GM18507 (cell line): ENCODE measurements at places on chromosomes 2 and 18.

DNA sequence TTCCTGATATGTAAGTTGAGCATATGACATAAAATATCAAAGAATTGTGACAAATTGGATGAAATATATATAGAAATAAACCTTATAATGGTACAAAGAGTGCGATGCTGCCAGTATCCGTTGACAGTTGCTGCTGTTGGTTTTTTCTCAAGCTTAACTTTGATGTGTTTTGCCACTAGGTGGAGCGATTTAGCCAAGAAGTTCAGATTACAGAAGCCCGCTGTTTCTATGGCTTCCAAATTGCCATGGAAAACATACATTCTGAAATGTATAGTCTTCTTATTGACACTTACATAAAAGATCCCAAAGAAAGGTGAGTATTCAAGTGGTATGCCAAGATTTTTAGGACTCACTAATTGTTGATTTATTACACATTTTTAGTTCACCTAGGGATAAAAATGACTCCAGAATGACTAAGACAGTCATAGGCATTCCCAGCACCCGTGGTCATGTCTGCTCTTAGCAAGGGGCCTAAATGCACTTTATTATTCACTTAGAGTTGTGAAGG is 2.1 kb downstream of the RRM2 start:
- DNase-seq, result no peak

DNA sequence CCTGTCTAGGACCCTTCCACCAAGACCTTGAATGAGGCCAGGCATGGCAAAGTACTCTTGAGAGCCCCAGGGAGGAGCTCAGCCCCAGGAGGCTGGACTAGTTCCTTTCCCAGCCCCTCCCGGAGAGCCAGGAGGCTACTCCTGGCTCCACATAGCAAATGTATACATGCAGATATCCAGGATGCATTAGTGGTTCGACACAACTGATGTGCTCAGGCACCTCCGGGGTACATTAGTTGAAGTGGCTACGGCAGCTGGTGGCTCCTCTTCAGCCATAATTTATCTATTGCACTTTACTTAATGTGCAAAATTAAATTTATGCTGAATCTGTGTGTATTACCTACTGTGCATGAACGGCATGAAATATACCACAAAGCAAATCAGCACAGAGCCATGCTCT is 182.8 kb upstream of the MEIS1 start:
- DNase-seq, result no peak

DNA sequence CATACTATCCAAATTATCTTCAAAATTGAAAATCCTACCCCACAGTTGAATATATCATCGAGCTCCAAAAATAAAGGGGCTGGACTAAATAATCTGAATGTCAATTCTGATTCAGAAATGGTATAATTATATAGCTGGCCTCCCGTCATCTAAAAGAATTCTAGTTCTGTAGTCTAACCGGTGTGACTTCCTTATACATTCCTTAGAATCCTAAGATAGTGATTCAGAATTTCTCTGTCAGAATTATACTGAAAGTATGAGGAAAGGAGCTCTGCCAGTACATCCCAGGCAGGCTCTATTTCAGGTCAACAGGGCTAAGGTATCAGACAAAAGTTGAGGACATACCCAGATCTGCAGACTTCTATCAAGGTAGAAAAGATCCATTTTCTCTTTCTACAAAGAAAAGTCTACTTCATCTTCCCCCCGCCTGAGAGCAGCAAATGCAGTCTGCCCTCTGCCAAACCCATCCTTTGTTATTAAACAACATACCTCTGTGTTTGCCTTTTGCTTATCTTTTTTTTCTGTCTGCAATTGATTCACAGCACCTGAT is 128.5 kb downstream of the METTL4 start:
- no peak for DNase-seq

- no peak for DNase-seq
Measured at GRCh38 chr2:47891369-47892337, 14.6 kb downstream of the FBXO11 start.
